ENCODE measurements at places on chromosomes 16 and 17. TPM values are rescaled to one million over a fixed set of nuclear protein-coding genes. Genes with fewer than 3 reads are reported as not detected.

GRCh38 chr17:15262291-15263205 lies 2.6 kb downstream of the PMP22 start:
- peak; percentile 97 for DNase-seq

- peak; percentile 98 for DNase-seq
These were observed at the start of gene EEF2K for GRCh38 chr16:22206013-22206841. TSS of gene EEF2K (plus strand) at chr16:22206278. CDS start at chr16:22225730, 19,452 bp downstream.

- no peak for DNase-seq
These were observed 19.5 kb downstream of the N4BP1 start for GRCh38 chr16:48590476-48590875.

DNA sequence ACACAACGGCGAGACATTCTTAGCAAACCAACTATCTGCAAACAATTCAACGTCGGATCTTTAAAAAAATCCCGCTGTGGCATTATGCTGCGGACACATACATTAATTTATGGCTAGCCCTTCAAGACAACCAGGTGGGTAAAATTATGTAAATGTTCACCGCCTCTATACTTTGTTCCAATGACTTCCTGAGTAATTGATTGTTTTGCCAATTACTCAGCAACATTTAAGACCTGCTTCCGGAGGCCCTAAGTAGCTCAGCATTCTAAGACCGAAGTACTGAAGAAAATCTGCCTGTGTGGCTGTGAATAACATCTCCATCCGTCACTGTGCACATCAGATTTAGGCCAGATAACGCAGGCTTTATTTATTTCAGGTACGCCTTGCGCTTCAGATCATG lies 23.3 kb downstream of the QPRT start:
- DNase-seq = no peak

DNA sequence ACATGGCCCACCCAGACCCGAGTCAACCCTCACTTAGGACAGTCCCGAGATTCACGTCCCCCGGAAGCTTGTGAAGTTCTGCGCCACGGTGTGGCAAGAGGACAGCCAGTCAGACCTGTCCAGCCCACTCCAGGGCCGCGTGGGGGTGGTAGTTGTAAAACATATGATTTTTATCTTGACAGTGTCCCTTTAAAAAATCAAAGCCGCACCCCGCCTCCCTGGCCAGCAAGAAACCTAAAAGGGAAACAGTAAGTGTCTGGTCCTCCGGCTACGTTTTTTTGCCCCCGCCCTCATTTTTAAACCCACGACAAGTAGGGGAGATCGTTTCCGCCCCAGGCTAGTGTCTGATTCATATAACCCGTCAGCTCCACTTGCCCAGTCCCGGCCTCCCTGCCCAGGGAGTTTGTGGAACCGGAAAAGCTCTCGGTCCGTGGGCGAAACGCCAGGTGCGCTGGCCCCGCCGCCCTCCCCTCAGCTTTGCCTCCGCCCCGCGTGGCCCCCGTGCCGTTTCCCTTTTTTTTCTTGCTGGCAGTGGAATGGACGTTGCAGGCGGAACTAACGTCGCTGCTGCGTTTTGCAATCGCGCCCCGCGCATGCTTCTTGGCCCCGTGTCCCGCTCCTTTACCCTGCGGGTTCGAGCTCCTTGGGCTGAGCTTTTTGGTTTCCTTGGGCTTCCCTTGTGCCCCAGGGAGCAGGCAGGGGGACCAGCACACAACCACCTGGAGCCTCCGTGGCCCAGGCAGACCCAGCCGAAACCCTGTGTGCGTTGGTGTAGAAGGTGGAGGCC lies 13.3 kb upstream of the NUDT16L1 start:
- DNase-seq = no peak

GRCh38 chr16:88368994-88369393 lies 13.8 kb upstream of the ZNF469 start:
- no peak for DNase-seq

DNA sequence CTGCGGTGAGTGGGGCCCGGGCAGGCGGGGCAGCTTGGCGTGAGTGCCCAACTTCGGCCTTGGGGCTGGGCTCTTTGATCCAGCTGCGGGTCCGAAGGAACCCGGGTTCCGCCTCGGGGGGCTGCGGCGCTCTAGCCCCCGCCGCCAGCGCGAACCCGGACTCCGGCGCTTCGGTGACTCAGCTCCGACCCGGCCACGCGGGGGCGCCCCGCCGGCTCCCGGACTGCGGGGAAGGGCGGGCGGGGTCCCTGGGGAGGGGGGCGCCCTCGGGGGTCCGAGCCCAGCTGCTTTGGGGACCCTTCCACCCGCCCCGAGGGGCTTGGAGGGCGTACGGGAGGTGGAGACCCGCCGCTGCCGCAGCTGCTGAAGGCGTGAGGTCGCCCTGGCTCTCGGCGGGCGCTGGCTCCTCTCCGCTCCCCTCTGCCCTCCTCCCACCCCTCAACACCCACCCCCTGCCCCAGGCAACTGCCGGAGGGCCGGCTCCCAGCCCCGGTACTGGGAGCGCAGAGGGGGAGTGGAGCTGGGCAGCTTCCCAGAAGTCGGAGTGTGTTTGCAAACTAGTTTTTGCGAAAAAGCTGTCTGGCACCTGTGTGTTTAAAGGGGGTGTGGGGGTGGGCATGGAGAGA lies 516 bp downstream of the CPNE2 start:
- no peak for DNase-seq

GRCh38 chr16:54628796-54629625 lies 301.7 kb upstream of the IRX5 start:
- DNase-seq = no peak

GRCh38 chr16:86579268-86580062 lies 1.1 kb downstream of the FOXL1 start:
- DNase-seq = no peak

- no peak for DNase-seq
These were observed 1.7 kb upstream of the COASY start for GRCh38 chr17:42560246-42560645.

DNA sequence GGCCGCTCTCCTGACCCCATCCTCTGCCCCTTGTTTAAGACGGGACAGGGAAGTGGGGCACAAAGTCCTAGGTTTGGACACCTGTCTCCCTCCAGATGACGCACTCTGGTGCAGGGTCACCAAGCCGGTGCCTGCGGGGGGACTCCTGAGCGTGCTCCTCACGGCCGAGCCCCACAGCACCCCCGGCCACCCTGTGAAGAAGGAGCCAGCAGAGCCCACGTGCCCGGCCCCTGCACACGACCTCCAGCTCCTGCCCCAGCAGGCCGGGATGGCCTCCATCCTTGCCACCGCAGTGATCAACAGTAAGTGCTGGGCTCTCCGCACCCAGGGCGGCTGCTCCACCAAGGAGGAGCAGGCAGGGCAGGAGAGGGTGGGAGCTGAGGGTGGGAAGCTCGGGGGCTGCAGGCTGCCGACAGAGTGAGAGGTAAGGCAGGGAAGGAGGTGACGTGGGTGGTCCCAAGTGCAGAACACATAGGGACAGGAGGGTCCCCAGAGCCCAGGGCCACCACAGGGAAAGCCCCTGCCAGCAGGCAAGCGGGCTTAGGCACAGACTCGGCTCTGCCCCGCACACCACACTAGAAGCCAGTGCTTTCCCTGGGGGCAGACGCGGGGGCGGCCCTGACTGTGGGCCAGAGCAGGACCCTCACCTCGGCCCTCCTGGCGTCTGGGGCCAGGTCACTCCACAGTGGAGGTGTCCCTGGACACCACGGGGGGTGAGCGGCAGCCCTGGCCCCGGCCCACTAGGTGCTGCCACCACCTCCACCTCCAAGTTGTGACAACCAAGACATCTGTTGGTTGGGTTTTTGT lies 42.1 kb upstream of the ZC3H18 start:
- DNase-seq = no peak

RBFOX1 gene
- not detected for polyA plus RNA-seq

RABEP1 gene
- polyA plus RNA-seq = 41.7 TPM

SAMD14 gene
- polyA plus RNA-seq = 0.74 TPM

UTS2R gene
- not detected for polyA plus RNA-seq

CPNE7 gene
- polyA plus RNA-seq = 55.2 TPM
